ENCODE measurements at places on chromosomes 2 and 18. TPM values are rescaled to one million over a fixed set of nuclear protein-coding genes. Genes with fewer than 3 reads are reported as not detected.
A peak's percentile ranks its signal among the peaks of the same experiment; 100 is the strongest.

The TMEM178A gene
- polyA plus RNA-seq, result 0.23 TPM

The KRTCAP3 gene
- 0.67 TPM for polyA plus RNA-seq

The SERPINB5 gene
- not detected for polyA plus RNA-seq

The LIPG gene
- polyA plus RNA-seq, result 0.11 TPM

The CRACDL gene
- polyA plus RNA-seq, result not detected

The PPP1R1C gene
- not detected for polyA plus RNA-seq

The DPYSL5 gene
- not detected for polyA plus RNA-seq

The KIF5C gene
- polyA plus RNA-seq, result 0.19 TPM

The GCKR gene
- polyA plus RNA-seq, result 0.59 TPM

DNA sequence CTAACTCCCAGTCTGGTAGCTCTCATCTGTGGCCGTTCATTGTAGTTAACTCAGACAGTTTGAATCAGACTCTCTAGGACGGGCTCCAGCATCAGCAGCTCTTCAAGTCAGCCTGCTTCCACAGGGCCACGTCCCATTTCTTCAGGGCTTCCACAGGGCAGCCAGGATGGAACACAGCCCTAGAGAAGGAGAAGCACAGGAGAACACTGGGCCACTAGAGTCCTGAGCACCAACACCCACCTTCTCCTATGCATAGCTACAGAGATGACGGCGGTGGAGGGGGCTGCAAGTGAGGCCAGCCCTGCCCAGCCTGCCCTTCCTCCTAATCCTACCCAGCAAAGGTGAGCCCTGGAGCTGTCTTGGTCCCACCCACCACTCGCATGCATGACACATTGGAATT, 10.2 kb upstream of the TEX261 start:
- DNase-seq, result no peak

- no peak for DNase-seq
Measured at GRCh38 chr2:161088658-161089350, 71.4 kb upstream of the TANK start.

GRCh38 chr2:185268651-185269050, 470.0 kb upstream of the FSIP2 start:
- no peak for DNase-seq

DNA sequence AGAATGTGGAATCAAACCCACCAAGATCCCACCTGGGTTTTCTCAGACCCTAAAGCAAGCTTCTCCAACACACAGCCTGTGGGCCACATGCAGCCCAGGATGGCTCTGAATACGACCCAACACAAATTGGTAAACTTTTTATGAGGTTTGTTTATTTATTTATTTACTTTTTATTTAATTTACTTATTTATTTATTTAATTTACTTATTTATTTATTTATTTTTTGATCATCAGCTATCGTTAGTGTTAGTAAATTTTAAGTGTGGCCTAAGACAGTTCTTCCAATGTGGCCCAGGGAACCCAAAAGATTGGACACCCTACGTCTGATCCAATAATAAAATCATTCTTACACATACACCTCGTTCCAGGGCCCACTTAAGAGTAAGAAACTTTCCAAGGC, 1451.1 kb downstream of the LRP1B start:
- DNase-seq, result no peak

GRCh38 chr2:71611781-71612527, 158.6 kb downstream of the DYSF start:
- DNase-seq, result no peak

GRCh38 chr2:132589111-132589830, 80.7 kb downstream of the LYPD1 start:
- no peak for DNase-seq

GRCh38 chr2:169002161-169002738, 28.9 kb downstream of the ABCB11 start:
- no peak for DNase-seq

DNA sequence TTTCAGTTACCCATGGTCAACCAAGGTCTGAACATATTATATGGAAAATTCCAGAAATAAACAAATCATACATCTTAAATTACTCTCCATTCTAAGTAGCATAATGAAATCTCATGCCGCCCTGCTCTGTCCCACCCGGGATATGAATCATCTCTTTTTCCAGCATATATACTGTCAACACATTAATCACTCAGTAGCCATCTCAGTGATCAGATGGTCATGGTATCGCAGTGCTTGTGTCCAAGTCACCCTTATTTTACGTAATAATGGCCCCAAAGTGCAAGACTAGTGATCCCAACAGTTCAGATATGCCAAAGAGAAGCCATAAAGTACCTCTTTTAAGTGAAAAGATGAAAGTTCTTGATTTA, 43.8 kb downstream of the OSBPL6 start:
- peak; percentile 59 for DNase-seq

- peak; percentile 34 for DNase-seq
Measured at GRCh38 chr2:24435391-24436316, 55.4 kb upstream of the NCOA1 start.

DNA sequence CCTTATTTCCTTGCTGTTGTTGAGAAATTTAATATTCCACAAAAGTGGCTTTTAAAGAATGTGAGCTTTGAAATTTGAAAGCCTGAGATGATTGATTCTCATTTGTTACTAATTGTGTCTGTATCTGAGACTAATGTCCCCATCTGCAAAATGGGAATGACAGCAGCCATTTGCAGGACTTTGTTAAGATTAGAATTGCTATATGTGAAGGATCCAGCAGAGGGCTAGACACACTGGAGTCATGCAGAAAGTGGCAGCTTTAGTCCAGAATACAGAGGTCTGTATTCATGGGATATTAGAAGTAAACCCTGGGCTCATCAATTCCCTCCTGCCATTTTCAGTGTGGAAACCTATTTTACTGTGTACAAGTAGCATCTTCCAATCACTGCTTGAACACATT, 296.5 kb upstream of the GYPC start:
- DNase-seq, result peak; percentile 17

GRCh38 chr2:66305718-66306117, 129.2 kb upstream of the MEIS1 start:
- DNase-seq, result no peak

DNA sequence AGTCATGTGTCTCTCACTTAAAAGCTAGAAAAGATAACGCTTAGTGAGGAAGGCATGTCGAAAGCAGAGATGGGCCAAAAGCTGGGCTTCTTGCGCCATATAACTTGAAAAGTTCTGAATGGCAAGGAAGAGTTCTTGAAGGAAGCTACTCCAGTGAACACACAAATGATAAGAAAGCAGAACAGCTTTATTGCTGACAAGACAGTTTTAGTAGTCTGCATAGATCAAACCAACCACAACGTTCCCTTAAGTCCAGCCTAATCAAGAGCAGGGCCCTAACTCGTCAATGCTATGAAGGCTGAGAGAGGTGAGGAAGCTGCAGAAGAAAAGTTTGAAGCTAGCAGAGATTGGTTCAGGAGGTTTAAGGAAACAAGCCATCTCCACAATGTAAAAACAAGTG, 55.7 kb downstream of the GALNT1 start:
- DNase-seq, result no peak

DNA sequence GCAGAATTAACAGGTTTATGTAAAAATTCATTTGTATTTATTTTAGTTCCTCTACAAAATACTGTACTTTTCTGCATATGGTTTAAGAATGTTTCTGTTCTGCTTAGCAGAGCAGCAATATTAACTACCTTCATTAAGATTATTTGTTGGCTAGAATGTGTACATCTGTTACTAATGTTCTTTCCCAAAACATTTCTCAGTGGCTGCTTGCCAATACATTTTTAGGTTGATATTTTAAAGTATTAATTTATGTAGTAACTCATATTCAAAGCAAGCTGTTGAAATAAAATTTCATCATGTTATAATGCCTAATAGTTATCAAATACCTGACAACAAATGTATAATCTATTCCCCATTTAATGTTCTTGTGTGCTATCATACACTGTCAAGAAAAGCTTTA, 40.3 kb downstream of the PRKD3 start:
- DNase-seq, result peak; percentile 11

GRCh38 chr2:53636109-53636508, 131.5 kb upstream of the CHAC2 start:
- no peak for DNase-seq

DNA sequence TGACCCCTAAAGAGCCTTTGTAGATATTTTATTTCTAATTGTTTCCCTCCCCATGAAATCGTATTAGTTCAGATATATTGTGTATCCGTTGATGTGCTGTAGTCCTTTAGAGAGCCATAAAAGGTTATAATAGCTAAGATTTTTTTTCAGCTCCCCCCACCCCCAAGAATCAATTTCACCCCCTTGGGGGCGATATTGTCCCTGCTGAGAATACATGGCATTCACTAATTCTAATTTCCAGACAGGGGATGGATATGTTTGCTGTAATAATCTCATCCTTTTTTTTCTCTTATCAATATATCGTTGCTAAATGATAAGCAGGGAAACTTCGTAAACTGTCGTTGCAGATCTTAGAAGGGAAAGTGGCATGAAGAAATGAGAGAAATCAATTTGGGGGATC, 530.7 kb downstream of the TMEM182 start:
- no peak for DNase-seq

DNA sequence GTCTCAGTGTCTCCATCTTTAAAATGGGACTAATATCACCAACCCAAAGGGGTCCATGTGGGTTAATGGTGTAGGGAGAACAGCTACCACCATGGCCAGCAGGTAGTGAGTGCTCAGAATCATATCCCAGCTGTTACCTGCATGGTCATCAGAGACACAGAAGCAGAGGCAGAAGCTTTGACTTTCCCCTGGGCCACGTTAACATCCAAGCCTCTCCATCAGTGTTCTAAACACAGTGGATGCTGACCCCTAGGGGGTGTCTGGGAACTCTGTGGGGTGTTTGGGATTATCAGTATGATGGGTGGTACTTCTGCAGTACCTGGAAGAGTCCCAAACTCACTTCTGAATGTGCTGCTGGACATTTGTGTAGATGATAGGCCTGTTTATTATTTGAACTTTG, 93.6 kb downstream of the GYPC start:
- DNase-seq, result peak; percentile 9

DNA sequence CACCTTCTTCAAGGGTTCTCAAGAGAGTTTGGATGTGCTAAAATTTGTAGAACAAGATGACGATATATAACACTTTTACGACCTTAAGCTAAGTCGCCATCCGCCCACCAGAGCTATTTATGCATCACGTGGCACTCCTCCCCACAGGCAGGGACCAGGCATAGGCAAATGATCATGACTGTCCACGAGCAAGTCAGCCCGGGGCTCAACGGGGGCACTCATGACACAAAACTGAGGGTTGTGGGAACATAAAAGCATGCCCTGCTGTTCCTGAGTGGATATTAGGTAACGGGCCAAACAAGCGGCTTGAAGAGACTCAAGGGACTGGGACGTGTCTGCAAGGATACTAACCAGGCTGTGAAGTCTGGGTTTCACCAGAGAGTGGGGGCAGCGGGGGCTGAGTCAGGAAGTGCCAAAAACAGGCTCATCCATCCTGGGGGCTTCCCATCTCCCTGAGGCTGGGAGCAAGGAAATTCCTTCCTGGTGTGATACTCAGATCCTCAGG, 58.1 kb downstream of the FAM178B start:
- DNase-seq, result peak; percentile 76

DNA sequence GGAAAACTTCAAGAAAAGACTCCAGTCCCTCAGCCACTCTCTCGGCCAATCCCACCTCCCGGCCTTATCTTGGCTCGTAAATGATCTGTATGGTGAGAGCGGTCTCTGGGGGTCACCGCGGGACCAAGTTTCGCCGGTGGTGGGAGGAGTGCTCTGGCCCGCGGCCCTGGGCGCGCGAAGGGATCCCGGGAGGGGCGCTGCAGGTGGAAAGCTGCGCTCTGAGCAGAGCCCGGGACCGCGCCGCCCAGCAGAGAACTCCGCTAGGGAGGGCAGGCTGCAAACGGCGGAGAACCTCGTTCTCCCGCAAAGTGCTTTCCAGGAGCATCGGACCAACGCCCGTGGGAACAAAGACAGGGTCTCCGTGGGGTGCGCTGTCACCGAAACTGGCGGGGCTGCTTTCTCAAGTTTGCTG, 622 bp downstream of the LRP2 start:
- DNase-seq, result peak; percentile 42

- DNase-seq, result peak; percentile 79
Measured at GRCh38 chr2:73823916-73824523, 4.7 kb upstream of the STAMBP start.

DNA sequence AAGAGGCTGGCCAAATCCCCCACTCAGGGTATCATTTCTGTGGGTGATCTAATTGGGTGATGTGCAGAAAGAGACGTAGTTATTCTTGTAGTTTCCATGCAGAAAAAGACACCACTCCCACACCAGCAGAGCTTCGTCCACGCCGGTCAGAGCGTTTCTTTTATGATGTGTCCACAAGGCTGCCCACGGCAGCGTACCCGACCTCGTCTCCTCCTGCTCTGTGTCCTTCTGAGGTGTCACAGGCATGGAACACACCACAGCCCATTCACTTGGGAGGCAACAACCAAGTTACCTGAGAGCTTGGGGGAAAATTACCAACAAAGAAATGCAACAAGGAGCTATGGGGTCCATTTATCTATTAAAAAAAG, 131.3 kb downstream of the PXDN start:
- DNase-seq, result no peak
